PC-3 (cell line): ENCODE measurements at places on chromosomes 3 and 15.

- peak; percentile 5 for DNase-seq
- no peak overlapping the region for H3K27ac ChIP-seq
- H3K4me1 ChIP-seq, result no peaks in the 10 kb centered on the region
- no peaks in the 10 kb centered on the region for H3K36me3 ChIP-seq
Measured at GRCh38 chr3:73540969-73541740, 83.6 kb downstream of the PDZRN3 start.

DNA sequence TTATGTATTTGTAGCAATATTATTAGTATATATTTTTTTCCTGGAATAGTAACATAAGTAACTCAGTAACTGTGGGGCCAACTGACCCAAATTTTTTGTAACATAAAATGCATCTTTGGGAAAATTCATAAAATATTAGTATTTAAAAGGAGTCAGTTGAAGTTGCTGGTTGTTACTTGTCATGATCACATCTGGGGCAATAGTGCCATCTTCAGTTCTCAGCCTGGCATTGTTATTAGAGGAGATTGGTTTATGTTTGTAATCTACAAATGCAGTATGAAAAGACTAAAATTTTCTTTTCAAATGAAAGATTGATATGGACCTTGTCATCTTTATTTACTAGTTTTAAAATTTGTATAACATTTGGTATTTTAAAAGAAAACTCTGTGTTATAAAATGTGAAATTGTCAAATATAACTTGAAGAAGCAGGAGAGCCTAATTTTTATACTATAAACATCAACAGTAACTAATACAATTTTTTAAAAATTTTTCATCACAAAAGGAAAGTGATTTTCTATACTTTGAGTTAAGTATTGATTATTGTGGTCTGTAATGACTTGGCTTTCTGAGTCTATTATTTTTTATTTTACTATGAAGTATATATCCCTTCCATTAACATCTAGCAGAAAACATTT is 38.8 kb upstream of the MLF1 start:
- H3K27me3 ChIP-seq, result no peaks in the 10 kb centered on the region
- peak; percentile 53 for DNase-seq

DNA sequence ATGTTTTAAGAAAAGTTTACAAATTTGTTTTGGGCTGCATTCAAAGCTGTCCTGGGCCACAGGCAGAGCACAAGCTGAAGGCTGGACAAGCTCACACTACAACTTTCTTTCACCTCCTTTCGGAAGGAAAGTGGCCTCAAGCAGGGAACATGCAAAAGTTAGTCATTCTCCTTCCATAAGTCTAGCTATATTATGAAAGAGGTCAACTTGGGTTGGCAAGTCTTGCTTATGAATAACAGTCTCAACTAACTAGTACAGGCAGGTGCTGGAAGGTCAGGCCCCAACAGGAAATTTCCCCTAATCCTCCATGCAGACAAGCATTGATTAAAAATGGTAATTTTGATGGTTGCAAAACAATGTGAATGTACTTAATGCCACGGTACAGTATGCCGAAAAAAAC is 69.4 kb downstream of the OSBPL10 start:
- DNase-seq, result no peak
- H3K27ac ChIP-seq, result no peak overlapping the region
- no peaks in the 10 kb centered on the region for H3K27me3 ChIP-seq
- H3K4me1 ChIP-seq, result peaks cover 9% of the 10 kb centered on the region
- H3K4me3 ChIP-seq, result no peak overlapping the region
- H3K36me3 ChIP-seq, result no peaks in the 10 kb centered on the region

DNA sequence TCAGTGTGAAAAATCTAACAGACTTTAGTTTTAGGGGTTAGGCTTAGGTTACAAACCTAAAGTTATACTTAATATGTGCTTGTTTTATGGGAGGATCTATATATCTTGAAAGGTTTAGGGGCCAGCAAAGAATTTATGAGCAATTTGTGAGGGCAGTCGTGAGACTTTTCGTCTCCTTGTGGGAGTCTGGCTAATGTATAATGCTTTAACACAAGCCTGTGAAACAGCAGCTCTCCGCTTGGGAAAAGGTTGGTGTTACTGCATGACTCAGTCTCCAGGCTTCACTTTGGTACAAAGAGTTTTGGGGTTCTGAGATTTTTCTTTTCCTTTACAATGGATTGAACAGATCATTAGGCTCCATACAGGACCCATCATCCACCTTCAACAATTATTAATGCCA is 79.0 kb upstream of the MFGE8 start:
- H3K4me1 ChIP-seq, result peaks cover 25% of the 10 kb centered on the region
- no peaks in the 10 kb centered on the region for H3K36me3 ChIP-seq
- no peak overlapping the region for H3K4me3 ChIP-seq
- no peak for DNase-seq
- H3K27ac ChIP-seq, result no peak overlapping the region

DNA sequence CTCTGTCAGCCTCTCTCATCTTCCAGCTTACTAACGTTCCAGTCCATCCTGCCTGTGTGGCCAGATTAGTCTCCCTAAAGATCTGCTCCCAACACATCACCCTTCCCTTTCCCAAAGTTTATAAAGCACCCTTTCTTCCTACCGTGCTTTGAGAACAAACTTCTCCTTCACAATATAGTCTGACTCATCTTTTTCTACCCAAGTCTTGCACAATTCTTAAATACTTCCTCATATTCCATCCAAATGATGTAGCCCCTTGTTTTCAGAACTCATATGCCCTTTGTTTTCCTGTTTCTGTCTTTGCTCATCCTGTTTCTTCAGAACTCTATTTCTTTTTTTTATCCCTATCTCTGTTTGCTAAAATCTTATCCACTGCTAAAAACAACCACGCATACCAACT is 326.8 kb downstream of the MFSD1 start:
- no peaks in the 10 kb centered on the region for H3K27me3 ChIP-seq
- DNase-seq, result peak; percentile 74
- H3K4me1 ChIP-seq, result peaks cover 23% of the 10 kb centered on the region
- H3K36me3 ChIP-seq, result no peaks in the 10 kb centered on the region
- peak overlapping the region; percentile 57 for H3K27ac ChIP-seq

GRCh38 chr3:10434144-10434937 is 71.0 kb downstream of the ATP2B2 start:
- no peaks in the 10 kb centered on the region for H3K36me3 ChIP-seq
- H3K27me3 ChIP-seq, result peaks cover 6% of the 10 kb centered on the region; the same call in 1 of the 2 replicates
- DNase-seq, result no peak
- no peaks in the 10 kb centered on the region for H3K4me1 ChIP-seq
- H3K27ac ChIP-seq, result no peak overlapping the region

DNA sequence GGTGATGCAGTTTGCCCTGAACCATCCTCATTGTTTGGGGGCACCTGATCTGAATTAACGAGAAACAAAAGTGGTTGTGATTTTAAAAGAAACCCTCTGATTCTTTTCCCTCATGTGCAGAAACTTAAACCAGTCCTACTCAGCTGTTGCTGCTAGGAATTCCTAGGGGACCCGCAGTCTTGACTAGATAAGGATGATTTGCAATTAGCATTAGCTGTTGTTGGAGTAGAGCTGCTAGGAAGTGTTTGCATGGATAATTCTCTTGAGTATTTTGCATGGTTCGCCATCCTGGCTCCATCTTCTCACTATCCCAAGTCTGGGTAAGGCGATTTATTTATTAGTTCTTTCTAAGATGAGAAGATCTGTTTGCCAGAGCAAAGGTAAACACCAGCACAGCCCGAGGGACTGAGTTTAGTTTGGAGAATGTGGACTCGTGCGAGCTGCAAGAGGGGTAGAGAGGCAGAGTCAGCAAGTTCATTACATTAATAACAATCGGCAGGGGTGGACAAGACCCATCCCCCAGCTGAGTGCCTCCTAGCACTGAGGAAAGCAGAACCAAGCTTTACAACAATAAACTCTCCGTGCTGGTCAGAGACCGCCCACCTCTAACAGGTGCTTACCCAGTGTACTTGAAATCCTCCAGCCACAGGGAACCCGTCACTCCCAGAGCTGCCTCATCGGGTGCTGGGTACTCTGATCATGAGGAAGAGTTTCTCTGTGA is 4.1 kb downstream of the FGD5 start:
- H3K36me3 ChIP-seq, result no peaks in the 10 kb centered on the region
- peaks cover 88% of the 10 kb centered on the region for H3K27me3 ChIP-seq
- no peak for DNase-seq
- H3K27ac ChIP-seq, result no peak overlapping the region
- H3K4me3 ChIP-seq, result no peak overlapping the region

GRCh38 chr3:160827516-160827915 is 71.5 kb downstream of the PPM1L start:
- H3K4me1 ChIP-seq, result no peaks in the 10 kb centered on the region
- H3K4me3 ChIP-seq, result no peak overlapping the region
- no peak overlapping the region for H3K27ac ChIP-seq
- DNase-seq, result no peak
- no peaks in the 10 kb centered on the region for H3K36me3 ChIP-seq

- H3K4me1 ChIP-seq, result no peaks in the 10 kb centered on the region
- DNase-seq, result no peak
- H3K4me3 ChIP-seq, result no peak overlapping the region
- H3K27me3 ChIP-seq, result peaks cover 5% of the 10 kb centered on the region; the same call in 1 of the 2 replicates
Measured at GRCh38 chr15:81937189-81937588, 108.6 kb downstream of the MEX3B start.

DNA sequence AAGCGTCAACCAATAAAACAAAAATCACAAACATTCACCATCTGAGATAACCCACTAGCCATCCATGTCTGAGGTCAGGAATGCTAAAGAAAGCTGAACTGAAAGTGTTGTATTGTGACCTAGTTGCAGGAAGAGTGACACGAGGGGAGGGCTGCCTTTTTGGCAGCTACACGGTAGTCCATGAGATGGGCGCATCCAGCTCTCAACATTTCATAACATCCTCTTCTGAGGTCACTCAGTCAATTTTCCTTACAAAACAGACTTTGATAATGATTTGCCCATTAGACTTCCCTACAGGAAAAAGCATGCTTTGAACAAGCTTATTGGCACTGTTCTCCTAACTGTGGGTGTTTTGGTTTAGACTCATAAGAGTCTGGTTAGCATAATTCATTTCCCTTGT is 15.4 kb upstream of the SHF start:
- no peaks in the 10 kb centered on the region for H3K36me3 ChIP-seq

DNA sequence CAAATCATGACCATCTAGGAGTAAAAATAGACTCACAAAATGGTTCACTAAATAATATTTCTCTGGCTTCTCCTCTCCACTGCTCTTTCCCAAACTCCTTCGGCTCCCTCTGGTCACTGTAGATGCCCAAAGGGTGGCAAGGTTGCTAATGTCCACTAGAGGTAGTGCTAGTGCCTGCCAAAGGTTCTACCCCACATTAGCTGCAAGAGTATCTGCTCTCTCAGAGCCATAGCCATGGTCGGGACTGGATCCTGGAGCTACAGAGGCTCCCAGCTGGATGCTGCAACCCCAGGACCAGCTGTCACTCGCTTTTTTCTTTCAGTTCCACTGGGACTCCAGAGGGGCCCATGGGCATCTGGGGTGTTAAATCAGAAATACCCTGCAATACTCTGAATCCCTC is 8.5 kb downstream of the HTR3D start:
- peak; percentile 67 for DNase-seq
- H3K27ac ChIP-seq, result no peak overlapping the region
- H3K27me3 ChIP-seq, result no peaks in the 10 kb centered on the region; the same call in 1 of the 2 replicates

- peaks cover 13% of the 10 kb centered on the region for H3K4me1 ChIP-seq
- no peak overlapping the region for H3K27ac ChIP-seq
- no peaks in the 10 kb centered on the region for H3K36me3 ChIP-seq
- no peak overlapping the region for H3K4me3 ChIP-seq
- H3K27me3 ChIP-seq, result no peaks in the 10 kb centered on the region
Measured at GRCh38 chr3:4809922-4810321, 169.3 kb upstream of the BHLHE40 start.

GRCh38 chr3:124960698-124961097 is 26.1 kb upstream of the MUC13 start:
- H3K4me3 ChIP-seq, result no peak overlapping the region
- H3K27me3 ChIP-seq, result no peaks in the 10 kb centered on the region
- no peak for DNase-seq
- H3K27ac ChIP-seq, result no peak overlapping the region
- no peaks in the 10 kb centered on the region for H3K4me1 ChIP-seq
- no peaks in the 10 kb centered on the region for H3K36me3 ChIP-seq

DNA sequence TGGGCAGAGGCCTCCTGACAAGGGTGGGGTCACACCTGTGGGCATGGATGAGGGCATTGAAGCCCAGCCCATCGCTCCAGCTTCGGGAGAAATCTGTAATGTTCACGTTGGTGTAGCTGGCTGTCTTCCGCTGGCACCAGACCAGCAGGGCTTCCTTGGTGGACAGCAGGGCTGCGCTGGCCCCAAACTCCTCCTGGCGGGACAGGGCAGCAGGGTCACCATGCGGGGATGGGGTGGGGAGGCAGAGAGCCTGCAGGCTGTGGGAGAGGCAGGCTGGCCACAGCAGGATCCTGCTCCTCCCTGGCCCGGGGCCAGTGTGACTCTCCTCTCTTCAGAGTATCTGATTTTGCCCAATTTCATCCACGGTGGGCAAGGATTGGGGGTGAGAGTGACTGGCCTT is 6.0 kb downstream of the SPTBN5 start:
- no peaks in the 10 kb centered on the region for H3K36me3 ChIP-seq
- H3K4me1 ChIP-seq, result no peaks in the 10 kb centered on the region
- no peak overlapping the region for H3K4me3 ChIP-seq
- no peak for DNase-seq
- H3K27me3 ChIP-seq, result no peaks in the 10 kb centered on the region

DNA sequence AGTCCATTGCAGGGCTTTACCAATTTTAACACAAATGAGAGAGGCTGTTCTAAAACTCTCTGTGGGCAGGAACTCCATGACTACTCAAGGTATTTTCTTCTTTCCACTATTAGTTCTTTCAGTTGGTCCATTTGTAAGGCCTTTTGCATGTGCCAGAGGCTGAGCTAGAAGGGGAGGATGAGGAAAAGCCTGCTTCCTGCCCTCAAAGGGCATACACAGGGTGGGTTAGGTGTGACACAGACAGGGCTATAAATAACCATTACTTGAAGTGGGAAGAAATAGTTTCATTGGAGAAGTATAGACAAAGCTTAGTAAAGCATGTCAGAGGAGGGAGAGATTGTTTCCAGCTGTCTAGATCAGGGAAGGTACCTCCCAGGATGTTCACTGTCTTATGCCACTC is 52.1 kb upstream of the PRTG start:
- no peak overlapping the region for H3K4me3 ChIP-seq
- peaks cover 14% of the 10 kb centered on the region for H3K4me1 ChIP-seq
- H3K36me3 ChIP-seq, result no peaks in the 10 kb centered on the region
- DNase-seq, result no peak
- H3K27me3 ChIP-seq, result no peaks in the 10 kb centered on the region
- H3K27ac ChIP-seq, result no peak overlapping the region

- peak; percentile 27 for DNase-seq
- no peak overlapping the region for H3K4me3 ChIP-seq
- H3K27me3 ChIP-seq, result no peaks in the 10 kb centered on the region
- H3K4me1 ChIP-seq, result peaks cover 61% of the 10 kb centered on the region
Measured at GRCh38 chr3:110813541-110813940, 258.1 kb upstream of the NECTIN3 start.

DNA sequence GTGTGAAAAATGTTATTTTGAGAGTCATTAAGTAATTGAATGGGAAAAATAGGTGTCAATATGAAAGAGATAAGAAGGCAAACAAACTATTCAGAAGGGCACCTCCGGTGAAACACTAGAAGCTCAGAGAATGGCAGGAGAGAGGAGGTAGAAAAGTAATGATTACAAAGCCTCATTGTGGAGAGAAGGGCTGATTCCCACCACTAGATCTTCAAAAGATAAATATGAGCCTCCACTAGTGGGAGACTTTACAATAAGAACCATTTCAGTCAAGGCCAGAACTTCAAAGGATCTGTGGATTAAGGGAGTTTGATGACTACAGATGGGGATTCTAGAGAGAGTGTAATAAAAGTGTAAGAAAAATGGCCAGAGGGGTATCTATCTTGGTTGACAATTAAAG is 535.6 kb downstream of the NLGN1 start:
- H3K36me3 ChIP-seq, result no peaks in the 10 kb centered on the region
- H3K27me3 ChIP-seq, result no peaks in the 10 kb centered on the region
- peaks cover 3% of the 10 kb centered on the region; the same call in 1 of the 2 replicates for H3K4me1 ChIP-seq
- no peak for DNase-seq
